Naive thymus-derived CD8-positive, alpha-beta T cell (primary cell): ENCODE measurements at places on chromosomes 7 and 10.
A peak's percentile ranks its signal among the peaks of the same experiment; 100 is the strongest.

DNA sequence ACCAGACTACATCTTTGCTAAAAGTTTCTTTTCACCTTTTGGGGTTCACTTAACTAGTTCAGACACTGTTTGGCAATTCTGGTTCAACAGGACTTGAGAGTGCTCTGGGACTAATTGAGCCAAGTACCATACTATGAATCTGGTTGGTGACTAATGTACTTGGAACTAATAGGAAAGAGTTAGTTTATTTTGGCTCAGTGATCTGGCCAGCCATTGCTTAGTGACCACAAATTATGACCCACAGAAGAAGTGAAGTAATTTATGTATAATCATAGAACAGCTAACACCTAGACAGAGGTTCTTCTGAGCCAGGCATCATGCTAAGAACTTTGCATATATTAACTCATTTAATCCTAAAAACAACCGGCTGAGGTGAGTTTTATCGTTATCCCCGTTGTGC lies 126.5 kb upstream of the JCAD start:
- DNase-seq = no peak

DNA sequence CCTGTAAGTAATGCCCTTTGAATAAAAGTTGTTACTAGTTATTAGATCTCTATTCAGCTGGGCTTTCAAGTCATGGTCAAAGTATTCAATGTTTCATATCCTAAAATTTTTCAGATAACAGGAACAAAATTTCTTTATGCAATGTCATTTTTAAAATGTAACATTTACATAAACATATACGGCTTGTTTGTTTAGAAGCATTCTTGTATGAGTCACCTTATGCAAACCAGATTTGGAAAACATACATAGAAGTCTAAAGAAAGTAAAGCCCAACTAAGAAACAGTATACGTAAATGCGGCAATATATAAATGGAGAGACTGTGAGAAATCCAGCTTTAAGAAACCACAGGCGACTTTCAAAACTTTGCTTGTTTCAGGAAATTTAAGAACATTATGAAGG lies 10.5 kb downstream of the TMEM168 start:
- DNase-seq = no peak

DNA sequence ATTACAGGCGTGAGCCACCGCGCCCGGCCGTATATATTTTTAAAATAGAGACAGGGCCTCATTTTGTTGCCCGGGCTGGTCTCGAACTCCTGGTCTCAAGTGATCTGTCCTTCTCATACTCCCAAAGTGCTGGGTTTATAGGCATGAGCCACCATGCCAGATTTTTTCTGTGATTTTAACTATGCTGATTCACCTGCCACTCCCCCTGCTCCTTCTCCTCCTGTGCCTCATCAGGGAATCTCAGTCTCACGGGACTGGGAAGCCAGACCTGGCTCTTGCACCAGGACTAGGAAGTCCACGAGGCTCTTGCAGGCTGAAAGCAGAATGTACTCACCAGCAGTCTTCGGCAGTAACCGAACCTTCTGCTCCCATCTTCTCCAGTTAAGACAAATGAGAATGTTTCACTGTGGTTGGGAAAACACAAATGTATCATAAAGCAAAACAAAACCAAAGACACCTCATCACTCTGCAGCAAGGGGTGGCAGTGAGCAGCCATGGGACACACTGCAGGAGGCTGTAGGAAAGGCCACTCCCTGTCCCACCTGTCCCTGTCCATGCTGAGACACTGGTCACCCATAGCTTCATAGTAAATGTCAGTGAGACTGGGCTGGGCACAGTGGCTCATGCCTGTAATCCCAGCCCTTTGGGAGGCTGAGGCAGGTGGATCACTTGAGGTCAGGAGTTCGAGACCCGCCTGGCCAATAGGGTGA lies 78.7 kb upstream of the MKRN1 start:
- DNase-seq = no peak

GRCh38 chr10:100155936-100156335 lies 29.9 kb downstream of the ERLIN1 start:
- no peak for DNase-seq

DNA sequence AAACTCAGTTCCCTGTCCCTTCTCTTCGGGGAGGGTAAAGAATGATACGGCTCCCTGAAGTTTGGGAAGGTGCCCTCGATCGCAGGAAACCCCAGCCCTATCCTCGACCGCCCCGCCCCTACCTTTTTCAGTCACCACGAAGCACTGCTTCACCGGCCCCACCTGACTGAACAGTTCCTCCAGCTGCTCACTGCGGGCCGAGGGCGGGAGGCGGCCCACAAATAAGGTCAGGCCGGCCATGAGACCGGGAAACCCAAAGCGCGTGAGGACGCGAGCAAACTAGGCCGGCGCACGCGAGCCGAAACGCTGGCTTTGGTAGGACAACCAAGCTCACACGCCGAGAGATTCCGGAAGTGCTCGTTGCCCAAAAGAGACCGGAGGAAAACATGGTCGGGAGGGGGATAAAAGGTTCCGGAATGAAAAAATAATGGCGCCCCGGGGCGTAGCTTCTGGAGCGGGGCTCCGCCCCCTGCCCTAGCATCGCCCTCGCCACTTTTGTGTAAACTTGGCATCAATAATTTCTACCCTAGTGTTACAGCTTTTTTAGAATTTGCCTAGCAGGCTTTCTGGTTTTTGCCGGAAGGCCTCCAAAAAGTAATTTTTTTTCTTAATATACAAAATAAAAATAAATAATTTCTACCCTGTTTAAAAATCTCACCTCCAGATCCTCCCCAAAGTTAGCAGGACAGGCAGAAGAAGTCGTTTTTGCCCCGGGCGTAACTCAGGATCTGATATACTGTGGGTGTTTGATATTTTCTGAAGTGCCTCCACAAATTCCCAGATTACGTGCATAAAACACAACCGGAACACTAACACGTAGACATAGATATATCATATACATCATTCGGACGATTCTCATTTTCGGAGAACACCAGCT lies at the start of gene RBM28:
Gene RBM28 (minus strand): TSS at position 355 of the 877 bp plus-strand sequence. CDS start 115 bp downstream, at position 240.
- peak; percentile 82 for DNase-seq

DNA sequence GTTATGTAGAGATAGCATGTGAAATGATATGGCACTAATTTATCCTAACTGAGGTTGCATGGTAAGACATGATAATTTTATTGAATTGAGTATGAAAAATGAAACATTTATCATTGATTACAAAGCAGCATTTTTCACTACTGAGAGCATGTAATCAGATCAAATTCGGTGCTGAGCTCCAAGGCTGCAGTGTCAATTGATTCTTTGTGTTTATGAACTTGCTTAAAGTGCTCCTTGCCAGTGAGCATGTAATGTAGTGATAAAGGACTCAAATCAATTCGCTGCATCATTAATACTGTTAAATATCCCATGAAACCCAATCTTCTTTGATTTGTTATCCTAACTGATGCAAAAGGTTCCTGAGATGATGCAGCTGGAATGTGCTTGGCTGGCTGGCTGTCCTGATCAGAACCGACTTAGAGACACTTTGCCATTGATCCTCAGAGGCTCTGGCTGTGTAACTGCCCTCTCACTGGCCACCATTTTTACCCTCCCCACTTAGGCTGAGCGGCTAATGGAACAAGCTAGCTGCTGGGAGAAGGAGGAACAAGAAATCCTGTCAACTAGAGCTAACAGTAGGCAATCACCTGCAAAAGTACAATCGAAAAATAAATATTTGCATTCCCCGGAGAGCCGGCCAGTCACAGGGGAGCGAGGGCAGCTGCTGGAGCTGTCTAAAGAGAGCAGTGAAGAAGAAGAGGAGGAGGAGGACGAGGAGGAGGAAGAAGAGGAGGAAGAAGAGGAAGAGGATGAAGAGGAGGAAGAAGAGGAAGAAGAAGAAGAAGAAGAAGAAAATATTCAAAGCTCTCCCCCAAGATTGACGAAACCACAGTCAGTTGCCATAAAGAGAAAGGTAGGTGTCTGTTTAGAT lies 89.8 kb upstream of the SAMD8 start:
- DNase-seq = no peak

GRCh38 chr7:84509522-84509921 lies 314.9 kb upstream of the SEMA3A start:
- DNase-seq = no peak

DNA sequence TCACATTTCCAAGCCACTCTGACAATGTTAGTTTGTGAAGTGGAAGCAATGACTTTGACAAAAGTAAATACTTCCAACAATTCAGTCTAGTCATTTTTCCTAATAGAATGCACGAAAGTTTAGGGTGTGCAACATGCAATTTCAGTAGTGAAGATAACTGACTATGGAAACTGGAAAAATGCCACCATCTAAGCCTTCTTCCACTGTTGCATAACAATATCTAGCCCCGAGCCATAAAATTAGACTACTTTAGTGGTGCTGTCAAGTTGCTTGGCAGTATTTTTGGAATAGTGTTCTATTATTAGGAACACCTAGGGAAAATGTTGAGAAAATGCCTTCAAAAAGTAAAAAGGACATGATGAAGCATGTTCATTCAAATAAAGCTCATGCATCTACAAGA lies 17.9 kb downstream of the SEMA3A start:
- no peak for DNase-seq

DNA sequence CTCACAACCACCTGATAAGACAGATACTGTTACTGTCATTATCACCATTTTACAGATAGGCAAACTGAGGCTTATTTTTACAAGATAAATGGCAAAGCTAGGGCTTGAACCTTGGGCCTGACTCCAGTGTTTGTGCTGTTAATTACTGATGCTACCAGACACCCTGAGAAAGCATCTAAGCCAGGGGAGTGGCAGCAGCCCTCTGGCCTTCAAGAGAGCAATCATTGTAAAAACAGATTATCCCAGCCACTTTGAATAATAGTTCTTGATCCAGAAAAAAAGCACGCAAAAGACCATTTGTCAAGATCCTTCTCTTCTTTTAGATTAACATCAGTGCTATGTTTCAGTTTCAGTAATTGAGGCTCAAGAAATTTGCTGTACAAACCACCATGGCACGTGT lies 109.5 kb downstream of the PLCE1 start:
- DNase-seq = no peak

DNA sequence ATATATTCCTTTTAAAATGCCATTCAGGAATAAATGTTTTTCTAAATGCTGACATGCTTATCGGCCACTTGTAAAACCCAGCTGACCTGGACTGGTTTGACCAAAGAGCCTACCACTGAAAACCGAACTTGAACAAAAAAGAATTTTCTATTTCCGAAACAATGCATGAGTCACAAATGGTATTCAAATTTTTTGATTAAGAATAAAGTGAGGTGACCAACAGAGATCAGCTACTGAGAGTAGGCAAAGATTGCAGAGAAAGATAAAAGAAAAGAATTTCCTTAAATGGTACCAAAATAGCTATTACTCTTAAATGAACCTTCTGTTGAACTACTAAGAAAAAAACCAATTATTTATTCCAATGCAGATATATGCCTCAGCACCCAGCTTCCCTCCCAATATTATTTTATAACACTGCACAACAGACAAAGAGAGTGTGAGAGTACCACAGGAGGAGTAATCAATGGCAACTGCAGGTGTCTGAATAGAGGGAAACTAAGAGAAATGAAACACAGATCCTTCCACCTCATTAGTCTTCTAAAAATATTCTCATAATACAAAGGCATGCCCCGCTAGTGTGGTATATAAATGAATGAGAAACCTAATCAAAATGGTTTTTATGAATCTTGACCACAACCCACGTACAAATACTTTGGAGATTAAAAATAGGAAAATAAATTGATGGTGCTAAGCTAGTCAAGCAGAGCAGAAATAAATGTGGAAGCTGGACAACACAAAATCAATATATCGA lies 20.1 kb downstream of the OSBPL3 start:
- no peak for DNase-seq

DNA sequence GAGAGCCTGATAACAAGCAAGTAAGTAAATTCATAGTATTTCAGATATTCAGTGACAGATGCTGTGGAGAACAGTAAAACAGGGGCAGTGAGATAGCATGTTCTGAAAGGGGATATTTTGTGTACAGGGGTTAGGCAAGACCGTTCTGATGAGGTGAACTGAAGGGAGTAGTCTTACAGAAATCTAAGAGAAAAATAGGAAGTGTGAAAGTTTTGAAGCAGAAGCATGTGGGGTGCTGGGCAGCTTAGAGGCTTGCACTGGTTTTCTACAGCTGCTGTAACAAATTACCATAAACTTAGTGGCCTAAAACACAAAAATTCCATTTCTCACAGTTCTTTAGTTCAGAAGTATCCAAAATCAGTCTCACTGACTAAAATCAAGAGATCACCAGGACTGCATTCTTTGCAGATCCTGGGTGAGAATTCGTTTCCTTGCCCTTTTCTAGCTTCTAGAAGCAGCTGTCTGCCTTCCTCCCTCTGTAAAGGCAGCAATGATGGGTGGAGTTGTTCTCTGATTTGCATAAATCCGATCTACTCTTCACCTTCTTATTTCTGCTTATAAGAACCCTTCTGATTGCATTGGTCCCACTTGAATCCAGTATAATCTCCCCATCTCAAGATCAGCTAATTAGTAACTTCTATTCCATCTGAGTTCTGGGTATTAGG lies 7.5 kb upstream of the KLF14 start:
- no peak for DNase-seq

DNA sequence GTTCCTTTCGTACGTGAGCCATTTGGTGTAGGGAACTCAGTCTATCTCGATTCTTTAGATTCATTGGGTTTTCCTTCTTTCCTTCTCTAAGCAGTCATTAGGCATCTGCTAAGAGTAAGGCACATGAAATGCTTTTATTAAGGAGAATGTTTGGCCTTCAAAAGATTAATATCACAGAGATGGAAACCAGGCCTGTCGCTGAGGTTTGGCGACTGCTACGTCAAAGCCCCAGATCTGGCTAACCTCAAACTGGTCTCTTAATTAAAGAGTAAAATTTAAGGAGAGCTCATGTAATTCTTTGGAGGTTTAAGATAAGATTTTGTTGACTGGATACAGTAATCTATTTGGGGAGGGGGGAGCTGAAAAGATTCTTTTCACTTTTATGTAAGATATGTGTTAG lies 189.8 kb downstream of the JCAD start:
- no peak for DNase-seq

DNA sequence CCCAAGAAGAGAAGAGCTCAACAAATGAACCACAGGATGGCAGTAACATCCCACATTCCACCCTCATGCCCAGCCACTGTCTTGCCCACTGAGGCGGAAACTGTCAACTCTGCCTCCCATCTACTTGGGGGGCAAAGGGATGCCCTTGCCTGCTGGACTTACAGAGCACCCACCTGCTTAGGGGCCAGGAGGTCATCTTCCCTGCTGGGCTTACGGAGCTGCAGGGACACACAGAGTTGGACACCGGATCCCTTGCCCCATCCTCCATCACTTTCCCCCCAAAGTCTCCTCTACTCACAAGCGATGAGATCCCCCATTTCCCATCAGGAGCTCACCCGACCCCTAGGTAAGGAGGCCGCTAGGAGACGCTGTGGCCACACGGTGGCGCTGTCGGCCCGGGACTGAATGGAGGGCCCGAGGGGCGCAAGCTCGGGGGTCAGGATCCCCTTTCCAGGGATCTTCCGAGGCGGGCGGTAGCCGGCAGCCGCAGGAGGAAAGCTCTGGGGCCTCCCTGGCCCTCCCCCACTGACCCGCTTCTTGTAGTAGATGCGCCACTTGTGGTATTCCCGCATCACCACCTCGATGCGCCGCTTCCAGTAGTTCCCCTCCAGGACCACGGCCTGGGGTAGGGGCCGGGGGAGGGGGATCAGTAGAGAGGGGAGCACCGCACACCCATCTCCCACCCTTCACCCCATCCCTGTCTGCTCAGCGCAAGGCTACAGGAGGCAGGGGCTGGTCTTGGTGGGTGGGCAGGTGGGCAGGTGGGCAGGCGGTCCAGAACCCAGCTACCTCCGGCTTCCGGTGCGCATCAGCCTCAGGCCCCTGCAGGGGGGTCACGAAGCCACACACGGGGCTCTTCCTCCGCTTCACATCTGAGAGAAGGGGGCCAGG lies 17.3 kb downstream of the MLXIPL start:
- DNase-seq = peak; percentile 83
